ENCODE measurements at places on chromosomes 5 and 9.

- DNase-seq, result no peak
Measured at GRCh38 chr9:137123468-137123837, 8.9 kb upstream of the DPP7 start.

DNA sequence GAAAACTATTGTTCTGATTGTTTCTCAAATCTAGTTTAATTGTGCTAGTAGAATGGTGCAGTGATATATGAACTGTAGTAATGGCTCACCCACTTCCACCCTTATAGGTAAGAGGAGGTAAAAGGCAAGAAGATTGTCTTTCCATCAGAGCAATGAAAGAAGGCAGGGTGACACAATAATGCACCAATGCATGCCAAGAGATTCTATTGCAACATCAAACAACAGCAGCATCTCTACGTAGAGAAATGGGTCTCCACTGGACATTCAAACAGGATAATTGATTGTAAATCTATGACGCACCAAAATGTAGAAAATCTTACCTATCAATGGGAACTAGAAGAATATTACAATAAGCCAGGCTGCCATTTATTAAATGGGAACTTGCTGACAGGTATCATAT is 107.0 kb upstream of the ISL1 start:
- no peak for DNase-seq

- DNase-seq, result peak; percentile 17
Measured at GRCh38 chr5:139186261-139186660, 11.9 kb downstream of the SIL1 start.

DNA sequence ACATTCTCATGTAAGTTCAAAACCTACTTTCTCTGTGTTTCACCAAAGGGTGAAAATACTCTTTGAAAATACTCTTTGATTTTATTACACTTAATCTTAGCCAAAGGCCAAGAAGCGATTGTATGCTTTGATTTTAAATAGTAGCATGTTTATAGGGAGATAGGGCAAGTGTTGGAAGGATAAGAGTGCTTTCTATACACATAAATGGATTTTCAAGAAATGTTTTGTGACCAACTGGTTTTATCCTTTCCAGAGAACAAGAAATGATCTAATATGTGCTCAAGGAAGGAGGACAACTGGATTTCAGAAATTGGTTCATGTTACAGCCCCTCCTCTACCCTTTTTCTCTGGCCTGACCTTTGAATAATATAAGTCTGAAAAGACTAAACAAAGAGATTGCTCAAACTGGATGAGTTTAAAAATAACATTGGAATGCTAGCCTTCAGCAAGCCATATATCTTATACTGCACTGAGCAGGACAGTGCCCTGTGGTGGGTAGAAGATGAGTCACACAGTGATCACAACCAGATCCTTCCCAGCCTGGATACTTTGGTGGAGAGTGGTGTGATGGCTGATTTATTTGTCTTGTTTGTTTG is 13.1 kb downstream of the PALM2AKAP2 start:
- peak; percentile 95 for DNase-seq

DNA sequence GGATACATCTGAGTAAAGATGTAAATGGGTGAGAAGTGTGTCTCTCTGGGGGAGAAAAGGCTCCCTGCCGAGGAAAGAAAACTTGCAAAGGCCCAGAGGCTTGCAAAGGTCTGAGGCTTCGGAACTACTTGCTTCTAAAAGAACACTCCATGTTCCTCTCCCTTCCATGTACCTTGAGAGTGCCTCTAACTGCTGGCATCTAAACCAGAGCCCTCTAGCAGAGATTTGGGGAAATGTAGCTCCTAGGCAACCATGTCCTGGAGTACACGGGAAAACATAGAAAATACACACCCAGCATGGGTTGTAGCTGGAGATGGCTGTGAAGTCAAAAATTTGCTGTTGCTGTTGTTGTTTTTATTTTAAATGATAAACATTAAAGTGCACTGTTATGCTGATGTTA is 151.6 kb downstream of the SYK start:
- no peak for DNase-seq

GRCh38 chr9:3954331-3955304 is 345.2 kb downstream of the GLIS3 start:
- DNase-seq, result peak; percentile 72

- no peak for DNase-seq
Measured at GRCh38 chr5:79189439-79190234, 46.3 kb upstream of the JMY start.

DNA sequence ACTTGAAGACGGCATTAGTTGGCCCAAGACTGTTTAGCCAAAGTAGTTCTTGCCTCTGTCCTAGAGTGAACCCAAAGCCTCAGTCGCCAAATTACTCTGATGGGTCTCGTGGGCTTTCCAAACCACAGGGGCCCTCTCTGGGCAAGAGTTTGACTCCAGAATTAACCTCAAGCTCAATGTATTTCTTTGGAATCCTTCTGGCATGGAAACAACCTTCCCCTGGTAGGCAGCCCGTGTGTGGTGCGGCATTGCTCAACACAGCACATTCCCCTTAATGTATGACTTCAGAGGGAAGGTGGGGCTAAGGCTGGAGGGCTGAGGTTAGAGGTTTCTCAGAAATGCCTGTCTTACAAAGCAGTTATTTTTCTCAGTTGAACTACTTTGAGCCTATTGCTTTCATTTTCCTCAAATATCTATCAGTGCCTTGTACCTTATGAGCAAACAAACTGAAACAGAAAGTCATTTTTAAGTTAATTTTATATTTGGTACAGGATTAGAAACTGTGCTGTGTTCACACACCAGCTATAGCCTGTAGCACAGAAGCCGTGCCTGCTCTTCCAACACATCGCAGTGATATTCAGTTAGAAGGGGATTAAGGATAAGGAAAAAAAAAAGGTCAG is 123.9 kb upstream of the HAPLN1 start:
- DNase-seq, result peak; percentile 98

DNA sequence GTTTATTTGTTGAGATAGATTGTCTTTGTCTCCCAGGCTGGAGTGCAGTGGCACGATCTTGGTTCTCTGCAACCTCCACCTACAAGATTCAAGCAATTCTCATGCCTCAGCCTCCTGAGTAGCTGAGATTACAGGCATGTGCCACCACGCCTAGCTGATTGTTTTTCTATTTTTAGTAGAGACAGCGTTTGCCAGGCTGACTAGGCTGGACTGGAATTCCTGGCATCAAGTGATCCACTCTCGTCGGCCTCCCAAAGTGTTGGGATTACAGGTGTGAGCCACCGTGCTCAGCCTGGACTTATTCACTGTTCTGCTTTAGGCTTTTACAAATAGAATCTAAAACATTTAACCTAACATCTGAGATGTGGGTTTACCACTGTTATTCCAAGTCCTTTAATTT is 91.3 kb downstream of the COMMD10 start:
- no peak for DNase-seq

GRCh38 chr5:28344836-28345433 is 1306.5 kb upstream of the CDH9 start:
- DNase-seq, result peak; percentile 42

GRCh38 chr9:124784509-124784908 is 7.6 kb downstream of the OLFML2A start:
- peak; percentile 55 for DNase-seq

GRCh38 chr5:42985129-42986037 is 54.7 kb downstream of the ANXA2R start:
- DNase-seq, result peak; percentile 88

DNA sequence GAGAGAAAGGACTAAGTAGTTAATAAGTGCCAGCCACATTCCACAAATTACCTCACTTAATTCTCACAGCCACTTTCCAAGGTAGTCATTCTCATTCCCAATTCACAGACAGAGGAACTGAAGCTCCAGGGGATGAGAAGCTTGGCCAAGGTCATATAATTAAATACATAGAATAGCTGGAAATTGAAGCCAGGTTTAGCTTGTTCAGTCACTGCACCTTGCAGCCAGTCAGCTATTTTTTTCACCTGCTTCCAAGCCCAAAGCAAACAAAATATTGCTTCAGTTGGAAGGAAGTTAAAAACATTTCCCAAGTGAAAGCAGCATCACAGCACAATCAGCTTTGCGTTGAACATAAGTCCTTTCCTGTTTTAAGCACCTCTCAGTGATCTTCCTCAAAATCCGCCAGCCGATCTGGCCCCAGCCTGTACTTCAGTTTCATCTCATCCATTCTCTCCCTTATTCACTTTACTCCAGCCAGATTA is 4.8 kb downstream of the ALDH1A1 start:
- DNase-seq, result no peak

- DNase-seq, result no peak
Measured at GRCh38 chr5:38793099-38793498, 52.7 kb upstream of the OSMR start.

- no peak for DNase-seq
Measured at GRCh38 chr9:1094749-1095148, 44.6 kb downstream of the DMRT2 start.

GRCh38 chr5:32916648-32917047 is 205.5 kb downstream of the NPR3 start:
- peak; percentile 61 for DNase-seq

GRCh38 chr5:39226100-39226451 is 6.7 kb upstream of the FYB1 start:
- no peak for DNase-seq

GRCh38 chr5:17817990-17818389 is 183.7 kb downstream of the TAF11L14 start:
- peak; percentile 71 for DNase-seq

GRCh38 chr5:60377826-60378225 is 322.1 kb downstream of the DEPDC1B start:
- peak; percentile 71 for DNase-seq

GRCh38 chr5:167763772-167764171 is 527.7 kb upstream of the WWC1 start:
- DNase-seq, result peak; percentile 94

- DNase-seq, result peak; percentile 27
Measured at GRCh38 chr5:74396913-74397622, 243.5 kb downstream of the ENC1 start.

GRCh38 chr5:71893451-71893850 is 174.4 kb downstream of the CARTPT start:
- DNase-seq, result no peak

DNA sequence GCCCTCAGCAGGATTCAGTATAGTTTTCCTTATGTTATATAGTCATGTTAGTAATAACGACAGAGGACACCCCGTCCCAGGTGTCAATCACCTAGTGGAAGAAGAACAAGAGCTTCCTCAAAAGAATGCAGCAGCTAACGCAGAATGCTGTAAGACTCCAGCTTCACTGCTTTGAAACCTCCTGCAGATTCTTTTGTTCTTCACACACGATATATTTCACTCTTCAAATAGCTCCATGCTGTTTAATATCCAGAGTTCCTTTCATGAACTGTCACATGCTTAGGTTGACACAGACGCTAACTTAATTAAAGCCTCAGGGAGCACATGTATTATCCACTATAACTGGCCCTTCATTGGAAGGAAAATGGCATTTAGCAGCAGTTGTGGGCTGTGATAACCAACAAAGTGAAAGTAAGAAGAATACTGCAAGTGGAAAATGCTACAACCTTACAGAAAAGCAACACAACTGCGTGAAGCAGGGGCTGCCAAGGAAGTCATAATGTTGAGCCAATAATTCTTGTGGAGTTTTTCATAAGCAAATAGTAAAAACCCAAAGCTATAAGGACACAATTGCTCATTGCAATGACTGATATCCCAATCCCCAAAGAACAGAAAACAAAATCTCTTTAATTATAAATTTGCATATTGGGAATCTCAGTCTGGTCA is 387.5 kb downstream of the PLK2 start:
- DNase-seq, result no peak

GRCh38 chr5:168334695-168335094 is 43.2 kb downstream of the WWC1 start:
- DNase-seq, result peak; percentile 87

DNA sequence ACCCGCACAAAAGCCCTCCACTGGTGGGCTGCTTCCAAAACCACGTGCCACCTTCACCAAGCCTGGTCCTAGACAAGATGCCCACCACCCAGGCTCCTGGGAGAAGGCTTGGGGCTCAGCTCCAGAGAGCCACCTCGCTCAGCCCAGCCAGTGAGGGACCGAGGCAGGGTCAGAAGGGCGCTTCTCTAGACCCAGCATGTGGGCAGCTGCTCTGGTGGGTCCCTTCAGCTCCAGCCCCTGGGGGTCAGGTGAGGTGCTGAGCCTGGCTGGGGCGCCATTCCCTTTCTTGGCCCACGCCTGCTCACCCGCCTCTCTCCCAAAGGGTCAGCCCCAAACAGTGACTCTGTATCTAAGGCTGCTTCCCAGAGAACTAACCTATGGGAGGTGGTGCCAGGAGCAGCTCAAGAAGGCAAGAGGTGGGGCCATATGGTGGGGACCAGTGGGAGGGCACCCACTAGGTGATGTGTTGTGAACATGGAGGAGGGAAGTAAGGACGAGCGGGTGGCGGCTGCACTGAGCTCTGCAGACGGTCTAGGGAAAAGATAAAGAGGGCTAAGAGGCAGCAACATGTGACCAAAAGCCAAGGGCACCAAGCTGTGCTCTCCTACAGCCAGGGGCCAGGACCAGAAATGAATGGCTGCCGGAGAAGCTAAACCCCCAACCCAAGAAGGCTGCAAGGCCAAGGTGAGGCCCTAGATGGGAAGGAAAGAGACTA is 79.3 kb downstream of the CAMSAP1 start:
- DNase-seq, result no peak

GRCh38 chr5:135651156-135651555 is 72.4 kb upstream of the CXCL14 start:
- DNase-seq, result peak; percentile 17

DNA sequence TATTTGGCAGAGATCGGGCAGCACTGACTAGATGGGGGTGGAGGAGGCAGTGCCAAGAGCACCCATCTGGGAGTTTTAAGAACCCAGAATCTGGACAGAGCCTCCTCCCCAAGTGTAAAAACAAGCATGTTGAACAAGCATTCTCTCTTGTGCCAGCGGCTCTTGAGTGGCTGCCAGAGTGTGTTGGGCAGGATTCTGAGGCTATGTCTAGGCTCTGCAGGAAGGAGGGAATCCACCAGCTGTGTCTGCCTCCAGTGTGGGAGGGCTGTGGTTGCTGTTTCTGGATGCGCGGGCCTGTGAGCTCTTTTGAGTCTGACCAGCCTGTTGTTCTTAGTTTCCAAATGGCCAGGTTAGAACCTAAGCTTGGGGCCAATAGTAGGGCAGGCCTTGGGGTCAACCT is 39.8 kb downstream of the HMCN2 start:
- DNase-seq, result no peak

- DNase-seq, result no peak
Measured at GRCh38 chr9:8845808-8846207, 1046.2 kb upstream of the DMAC1 start.

DNA sequence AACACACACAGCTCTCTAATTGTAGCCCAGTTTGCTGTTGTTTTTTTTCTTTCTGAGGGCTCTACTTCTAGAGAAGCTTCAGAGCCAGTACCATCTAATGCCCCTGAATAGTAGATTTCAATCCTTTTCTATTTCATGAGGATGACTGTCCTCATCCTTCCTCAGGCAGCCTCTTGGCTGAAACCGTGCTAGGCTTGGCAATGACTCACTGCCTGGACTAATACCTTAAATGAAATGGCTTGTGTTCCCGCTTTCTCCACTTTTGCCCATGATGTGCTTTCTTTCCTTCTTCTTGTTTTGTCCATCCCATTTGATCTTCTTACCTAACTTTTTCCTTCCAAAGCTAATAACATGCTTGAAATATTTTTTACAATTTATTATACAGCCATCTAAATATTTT is 80.1 kb downstream of the ITGA1 start:
- DNase-seq, result peak; percentile 35

- DNase-seq, result peak; percentile 71
Measured at GRCh38 chr5:61334868-61335615, 3.0 kb downstream of the ZSWIM6 start.

GRCh38 chr5:148376198-148376597 is 7.6 kb upstream of the FBXO38 start:
- no peak for DNase-seq

- DNase-seq, result no peak
Measured at GRCh38 chr5:110838961-110839360, 100.2 kb downstream of the SLC25A46 start.

Measured in fibroblast of upper back skin (primary cell).